ENCODE measurements at places on chromosomes 11 and 22.

DNA sequence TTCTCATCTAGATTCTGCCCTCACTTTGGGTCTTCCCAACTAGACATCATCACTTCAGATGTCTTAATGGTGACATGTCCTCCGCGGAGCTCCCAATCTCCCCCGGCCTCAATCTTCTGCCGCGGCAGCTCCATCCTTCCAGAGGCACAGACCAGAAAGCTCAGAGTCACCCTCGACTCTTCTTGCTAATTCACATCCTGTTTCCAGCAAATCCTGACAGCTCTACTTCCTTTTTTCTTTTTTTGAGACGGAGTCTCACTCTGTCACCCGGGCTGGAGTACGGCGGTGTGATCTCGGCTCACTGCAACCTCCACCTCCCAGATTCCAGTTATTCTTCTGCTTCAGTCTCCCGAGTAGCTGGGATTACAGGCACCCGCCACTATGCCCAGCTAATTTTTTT, 54.5 kb downstream of the CACNG2 start:
- DNase-seq, result no peak

DNA sequence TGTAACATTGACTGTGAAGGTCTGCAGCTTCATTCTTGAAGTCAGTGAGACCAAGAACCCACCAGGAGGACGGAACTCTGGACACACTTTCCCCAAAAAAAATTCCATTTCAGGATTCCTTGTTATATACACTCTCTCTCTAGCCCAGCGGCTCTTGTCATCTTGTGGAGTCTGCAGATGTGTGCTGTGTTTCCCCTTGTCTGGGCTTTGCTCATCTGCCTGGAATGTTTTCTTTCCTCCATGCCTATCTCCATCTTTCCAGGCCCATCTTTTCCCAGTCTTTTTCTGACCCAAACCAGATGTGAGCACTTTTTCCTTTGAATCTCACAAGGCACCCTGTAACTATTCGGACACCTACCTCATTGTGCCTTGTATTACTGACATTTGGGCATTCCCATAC, 5.1 kb upstream of the DRG1 start:
- DNase-seq, result no peak

GRCh38 chr11:117662255-117662654, 134.8 kb downstream of the DSCAML1 start:
- no peak for DNase-seq

- DNase-seq, result no peak
These were observed 98.6 kb downstream of the MUC15 start for GRCh38 chr11:26473216-26474194.

- no peak for DNase-seq
These were observed 24.7 kb downstream of the ALG9 start for GRCh38 chr11:111846636-111847035.
